Effector memory CD8-positive, alpha-beta T cell (primary cell): ENCODE measurements at places on chromosomes 2 and 18.

GRCh38 chr2:58045580-58046334 lies 849 bp upstream of the VRK2 start:
- DNase-seq, result no peak

DNA sequence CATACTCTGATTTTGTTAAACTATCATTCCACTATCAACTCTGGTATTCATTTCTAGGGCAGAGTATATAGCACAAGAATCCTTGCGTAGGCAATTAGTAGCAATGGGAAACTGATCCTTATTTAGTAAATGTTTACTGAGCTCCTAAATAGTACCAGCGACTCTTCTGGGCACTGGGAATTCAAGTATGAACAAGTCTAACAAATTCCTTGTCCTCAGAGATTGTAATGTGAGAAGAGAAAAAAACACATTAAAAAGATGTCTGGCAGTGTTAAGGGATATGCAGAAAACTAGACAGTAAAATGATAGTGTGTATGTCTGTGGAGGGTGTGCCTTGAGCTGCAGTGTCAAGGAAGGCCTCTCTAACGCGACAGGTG lies 721 bp downstream of the METTL5 start:
- DNase-seq, result no peak

DNA sequence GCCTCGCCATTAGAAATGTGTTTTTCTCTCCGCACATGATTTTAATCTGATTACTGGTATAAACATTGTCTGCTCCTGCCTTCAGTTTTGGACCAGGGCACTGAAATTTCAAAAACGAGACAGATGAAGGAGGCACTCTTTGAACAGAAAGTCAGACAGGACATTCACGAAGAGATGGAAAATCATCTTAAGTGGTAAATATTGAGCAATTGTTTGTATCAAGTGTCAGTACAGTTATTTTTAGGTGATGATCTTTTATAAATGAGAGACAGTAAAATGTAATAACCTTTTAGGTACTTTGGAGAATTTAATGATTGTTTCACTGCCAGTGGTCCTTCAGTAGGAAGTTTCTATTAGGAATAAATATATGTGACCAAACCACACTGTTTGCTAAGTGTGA lies 60.8 kb downstream of the CFAP221 start:
- DNase-seq, result no peak

DNA sequence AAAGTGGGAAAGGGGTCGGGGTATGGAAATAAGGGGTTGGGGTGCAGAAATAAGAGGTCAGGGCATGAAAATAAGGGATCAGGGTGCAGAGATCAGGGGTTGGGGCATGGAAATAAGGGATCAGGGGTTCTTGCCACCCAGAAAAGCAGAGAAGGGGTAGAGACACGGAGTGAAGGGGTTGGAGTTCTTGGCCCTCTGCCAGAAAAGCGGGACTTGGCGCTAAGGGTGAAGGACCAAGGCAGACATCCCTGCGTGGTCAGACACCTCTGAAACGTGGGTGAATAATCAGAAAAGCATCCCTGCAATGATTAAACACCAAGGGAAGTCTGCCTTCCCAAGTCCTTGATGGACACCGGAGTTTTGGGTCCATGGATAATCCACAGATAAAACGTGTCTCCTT lies 1521.6 kb upstream of the SLC39A10 start:
- DNase-seq, result no peak

GRCh38 chr18:59353079-59353680 lies 5.9 kb downstream of the LMAN1 start:
- no peak for DNase-seq

DNA sequence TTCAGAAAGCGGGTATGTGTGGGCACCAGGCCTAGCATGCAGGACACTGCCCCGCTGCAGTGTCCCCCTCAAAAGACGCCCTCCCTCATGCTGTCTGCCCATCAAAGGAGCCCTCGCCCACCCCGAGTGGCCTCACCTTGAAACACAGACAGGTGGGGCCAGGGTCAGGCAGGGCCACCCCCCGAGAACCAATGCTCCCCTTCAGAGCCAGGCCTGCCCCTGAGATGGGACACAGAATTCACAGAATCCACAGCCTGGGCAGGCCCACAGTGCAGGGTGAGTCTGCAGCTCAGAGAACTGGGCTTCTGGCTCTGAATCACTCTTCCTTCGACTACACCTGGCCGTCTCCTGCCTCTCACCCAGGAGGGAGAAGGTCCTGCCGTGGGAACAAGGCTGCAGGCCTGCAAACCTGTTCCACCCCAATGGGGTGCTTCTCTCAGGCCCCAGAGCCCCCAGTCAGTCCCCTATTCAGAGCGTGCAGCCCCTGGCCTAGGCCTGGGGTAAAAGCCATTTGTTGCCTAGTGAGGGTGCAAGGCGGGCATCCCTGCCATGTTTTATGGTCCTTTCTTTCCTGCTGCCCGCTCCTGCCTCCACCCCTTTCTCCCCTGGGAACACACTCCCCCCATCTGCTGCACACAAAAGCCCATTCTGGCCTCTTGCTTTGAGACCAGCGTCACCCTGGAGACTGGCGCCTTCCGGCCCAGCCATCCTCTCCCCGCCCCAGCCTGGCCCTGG lies 11.3 kb upstream of the ARHGEF4 start:
- DNase-seq, result no peak

DNA sequence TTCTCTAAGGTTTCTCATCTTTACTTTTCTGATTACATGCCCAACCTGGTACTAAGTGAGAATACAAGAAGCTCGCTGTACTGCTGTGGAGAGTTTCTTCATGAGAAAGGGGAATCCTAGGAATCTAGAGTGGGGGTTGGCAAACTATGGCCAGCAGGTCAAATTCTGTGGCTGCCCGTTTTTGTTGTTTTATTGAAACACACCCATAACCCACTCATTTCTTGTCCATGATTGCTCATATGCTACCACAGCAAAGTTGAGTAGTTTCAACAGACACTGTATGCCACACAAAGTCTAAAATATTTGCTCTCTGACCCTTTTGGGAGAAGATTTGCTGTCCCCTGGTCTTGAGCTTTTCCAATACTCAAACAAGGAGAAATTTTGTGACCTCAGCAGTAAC lies 58.8 kb downstream of the C2orf74 start:
- no peak for DNase-seq
